Activated CD8-positive, alpha-beta memory T cell treated with anti-CD3 and anti-CD28 coated beads for 24 hours (primary cell): ENCODE measurements at places on chromosomes 13 and 19.
A peak's percentile ranks its signal among the peaks of the same experiment; 100 is the strongest.

GRCh38 chr13:48510698-48511097 lies 22.2 kb downstream of the RCBTB2 start:
- no peak for DNase-seq

DNA sequence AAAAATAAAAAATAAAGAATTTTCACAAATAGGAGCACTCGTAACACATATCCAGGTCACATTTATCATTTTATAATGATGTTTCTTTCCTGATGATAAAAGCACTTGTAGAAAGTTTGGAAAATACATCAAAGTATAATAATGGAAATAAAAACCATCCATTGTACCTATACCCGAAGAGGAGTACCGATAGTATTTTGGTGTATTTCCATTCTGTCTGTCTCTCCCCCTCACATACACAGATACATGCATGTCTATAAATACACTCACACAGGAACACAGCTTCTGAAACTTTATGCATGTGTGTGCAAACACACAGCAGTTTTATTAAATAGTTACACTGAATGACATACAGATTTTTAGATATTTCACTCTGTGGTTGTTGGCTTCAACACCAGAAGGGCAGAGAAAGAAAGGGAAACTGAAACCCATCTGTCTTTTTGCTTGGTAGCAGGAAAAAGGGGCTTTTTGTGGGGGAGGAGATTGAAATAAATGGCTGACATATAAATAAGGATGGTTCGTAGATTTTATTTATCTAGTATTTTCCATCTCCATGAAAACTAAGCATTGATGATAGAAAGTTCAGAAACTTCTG lies 114.8 kb downstream of the LRCH1 start:
- DNase-seq, result no peak

DNA sequence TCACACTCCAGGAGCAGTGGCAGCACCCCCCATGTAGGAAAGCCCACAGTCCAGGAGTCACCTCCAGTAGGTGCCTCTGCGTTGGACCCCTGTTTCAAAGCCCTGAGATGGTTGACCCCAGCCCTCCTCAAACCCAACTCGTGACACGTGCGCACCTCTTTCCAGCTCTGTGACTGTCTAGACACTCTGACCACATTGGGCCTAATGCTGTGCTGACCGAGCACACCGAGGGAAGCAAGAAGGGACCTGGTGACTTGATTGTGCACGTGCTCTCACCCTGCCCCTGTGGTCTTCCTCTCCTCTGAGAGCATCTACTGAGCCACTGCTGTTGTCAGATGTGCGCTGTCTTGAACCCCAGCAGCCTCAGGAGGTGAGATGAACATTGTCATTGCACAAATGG lies 22.9 kb upstream of the SLC35E1 start:
- DNase-seq, result no peak

DNA sequence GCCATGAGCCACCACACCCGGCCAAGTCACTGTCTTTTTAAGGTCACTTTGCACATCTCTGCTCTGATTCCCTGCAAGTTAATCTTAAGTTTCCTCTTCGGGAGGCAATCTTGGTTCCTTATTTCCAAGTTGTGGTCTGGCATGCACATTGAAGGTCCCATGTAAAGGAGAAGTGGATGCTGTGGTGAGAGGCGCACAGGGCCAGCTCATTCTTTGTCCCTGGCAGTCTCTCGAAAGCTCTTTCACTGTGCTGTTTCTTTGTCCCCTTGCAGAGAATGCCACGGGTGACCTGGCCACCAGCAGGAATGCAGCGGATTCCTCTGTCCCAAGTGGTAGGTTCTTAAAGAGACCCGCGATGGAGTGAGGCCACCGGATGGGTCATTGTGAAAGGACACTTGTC lies 16.4 kb upstream of the C19orf33 start:
- DNase-seq, result no peak

GRCh38 chr13:111846391-111847159 lies 220.4 kb upstream of the SOX1 start:
- no peak for DNase-seq

DNA sequence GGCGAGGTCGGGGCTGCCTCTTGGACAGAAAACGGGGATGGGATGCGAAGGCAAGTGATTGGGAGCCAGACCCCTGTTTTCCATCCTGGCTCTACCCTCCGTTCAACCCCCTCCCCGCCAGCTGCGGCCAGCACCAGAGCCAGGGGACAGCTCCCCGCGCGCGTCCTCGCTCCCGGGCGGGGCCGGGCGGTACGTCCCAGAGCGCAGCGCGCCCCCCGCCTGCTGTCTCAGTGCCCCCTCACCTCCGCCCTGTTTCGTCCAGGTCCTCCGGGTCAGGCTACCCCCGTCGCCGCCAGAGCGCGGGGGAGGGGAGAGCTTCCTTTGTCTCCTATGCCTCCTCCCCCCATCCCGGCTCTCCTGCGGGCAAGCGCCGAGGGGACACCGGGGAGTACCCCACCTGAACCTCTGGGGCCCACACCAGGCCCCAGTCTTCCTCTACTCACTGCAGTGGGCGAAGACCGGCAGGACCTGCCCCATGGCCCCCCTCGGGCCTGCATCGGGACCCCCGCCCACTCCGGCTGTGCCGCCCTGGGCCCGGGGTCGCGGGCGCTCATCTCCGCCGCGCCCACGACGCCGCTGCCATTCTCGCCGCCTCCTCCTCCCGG lies 396 bp downstream of the RTN2 start:
- peak; percentile 76 for DNase-seq

DNA sequence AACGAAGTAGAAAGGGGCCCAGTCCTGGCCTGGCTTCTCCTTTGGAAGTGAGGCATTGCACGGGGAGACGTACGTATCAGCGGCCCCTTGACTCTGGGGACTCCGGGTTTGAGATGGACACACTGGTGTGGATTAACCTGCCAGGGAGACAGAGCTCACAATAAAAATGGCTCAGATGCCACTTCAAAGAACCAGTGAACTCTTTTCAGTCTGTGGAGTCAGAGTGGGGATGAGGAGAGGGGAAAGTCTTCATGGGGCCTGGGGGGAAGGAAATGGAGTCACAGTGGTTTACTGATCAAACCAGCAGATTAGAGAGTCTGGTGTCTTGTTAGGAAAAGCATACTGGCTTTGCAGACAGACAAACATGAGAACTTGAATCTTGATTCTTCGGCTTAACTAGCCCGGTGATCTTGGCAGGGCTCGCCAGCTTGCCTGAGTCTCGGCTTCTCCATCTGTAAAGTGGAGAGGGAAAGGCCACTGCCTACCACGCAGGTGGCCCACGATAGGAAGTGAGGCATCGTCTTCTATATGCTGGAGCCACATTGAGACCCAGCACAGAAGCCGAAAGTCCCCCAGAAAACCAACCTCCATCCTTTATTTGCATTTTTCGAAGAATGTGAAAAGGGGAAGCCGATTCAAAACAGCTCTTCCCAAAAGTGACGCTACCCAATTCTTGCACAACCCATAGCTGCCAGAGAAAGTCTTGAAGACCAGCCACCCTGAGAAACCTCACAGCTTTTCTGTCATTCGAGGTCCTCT lies at the start of gene FFAR1:
Gene FFAR1, plus strand, starts transcription at position 732 of the 759 bp plus-strand sequence. CDS start 3,650 bp downstream, outside the sequence.
- peak; percentile 83 for DNase-seq

DNA sequence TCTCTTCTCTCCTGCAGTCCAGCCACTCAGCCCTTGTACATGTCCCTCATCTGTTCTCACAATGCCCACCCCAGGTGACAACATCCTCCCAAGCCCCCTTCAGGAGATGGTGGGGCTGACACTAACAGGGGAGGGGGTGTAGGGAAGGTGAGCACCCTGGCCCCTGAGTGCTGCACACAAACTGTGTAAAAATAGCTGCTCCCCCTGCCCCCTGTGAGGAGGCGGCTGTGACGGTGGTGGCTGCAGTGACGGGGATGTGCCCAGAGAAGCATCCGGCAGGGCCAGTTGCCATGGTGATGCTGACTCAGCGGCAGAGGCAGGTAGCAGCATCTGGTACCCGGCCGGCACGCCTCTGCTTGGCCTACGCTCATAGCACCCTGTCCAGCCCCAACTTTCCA lies 13.0 kb upstream of the JUND start:
- DNase-seq, result peak; percentile 91

DNA sequence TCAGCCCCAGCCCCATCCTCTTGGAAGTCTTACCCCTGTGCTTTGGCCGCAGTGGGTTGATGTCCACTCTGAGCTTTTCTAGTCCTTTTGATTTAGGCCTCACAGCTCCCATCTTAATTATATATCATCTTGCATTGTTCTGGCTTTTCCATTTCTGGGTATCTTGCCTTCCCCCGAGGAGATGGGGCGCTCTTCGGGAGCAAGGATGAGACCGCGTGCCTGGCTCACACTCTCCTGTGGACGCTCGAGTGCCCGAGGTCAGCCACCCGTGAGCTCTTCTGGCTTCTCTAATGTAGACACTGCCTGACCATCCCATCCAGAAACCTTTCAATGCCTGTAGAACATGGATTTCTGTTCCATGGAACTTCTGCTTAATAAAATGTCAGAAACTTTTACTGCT lies 53.5 kb upstream of the GPR183 start:
- DNase-seq, result no peak

DNA sequence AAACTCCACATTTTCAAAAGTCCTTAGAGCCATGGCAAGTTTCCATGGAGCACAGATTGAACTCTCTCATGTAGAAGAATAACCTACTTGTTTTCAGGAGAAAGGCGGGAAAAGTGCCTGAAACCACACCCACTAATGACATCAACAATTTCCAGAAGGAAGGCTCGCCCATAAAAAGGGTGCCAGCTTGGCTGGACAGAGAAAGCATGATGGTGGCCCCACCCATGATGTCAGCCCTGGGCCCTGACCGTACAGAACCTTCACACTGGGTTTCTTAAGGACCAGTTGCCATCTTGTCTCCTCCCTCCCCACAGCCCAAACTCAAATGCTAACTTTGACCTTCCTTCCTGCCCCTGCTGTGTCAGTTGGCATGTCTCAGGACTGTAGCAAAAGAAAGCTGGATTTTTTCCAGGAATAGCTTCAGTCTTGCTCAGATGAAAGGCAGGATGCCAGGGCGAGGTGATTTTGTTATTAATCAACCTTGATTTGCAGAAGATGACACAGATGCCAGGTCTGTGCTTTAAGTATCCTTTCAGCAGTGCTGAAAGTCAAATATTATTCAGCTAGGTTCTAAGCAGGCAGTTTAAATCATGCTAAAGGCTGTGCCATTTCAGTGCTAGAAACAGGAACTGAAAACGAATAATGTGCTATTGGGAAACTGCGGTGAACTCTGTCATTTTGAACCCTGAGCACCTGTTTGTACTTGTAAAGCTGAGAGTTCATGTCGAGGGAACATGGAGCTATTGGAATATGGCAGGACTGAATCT lies 89.5 kb upstream of the RFC3 start:
- DNase-seq, result no peak

DNA sequence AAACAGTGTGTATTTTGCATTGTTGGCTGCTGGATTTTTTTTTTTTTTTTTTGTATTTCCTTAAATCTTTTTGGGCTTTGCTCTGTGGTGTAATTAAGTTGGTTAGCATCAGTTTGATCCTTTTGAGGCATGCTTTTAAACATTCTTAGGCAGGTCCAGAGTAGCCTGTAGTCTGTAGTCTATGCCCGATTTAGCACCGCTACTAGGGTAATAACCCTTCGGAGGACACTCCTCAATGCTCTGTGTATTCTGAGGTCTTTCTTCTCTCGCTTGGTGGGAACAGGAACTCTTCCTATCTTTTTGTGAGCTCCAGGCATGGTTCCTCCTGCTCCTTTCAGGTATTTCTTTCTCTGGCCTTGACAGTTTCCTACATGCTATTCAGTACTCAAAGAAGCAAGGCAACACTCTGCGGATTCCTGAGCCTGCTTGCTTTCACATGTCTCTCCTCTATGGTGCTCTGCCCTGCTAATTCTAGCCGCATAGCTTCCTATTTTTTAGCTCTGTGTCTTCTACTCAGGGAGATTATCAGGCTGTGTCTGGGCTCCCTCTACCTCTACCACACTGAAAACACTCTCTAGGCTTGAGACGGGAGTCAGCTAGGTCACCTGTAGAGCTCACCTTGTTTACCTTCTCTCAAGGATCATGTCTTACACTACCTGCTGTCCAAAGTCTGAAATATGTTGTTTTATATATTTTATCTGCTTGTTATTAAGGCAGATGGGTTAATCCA lies 195.1 kb downstream of the NDFIP2 start:
- no peak for DNase-seq

DNA sequence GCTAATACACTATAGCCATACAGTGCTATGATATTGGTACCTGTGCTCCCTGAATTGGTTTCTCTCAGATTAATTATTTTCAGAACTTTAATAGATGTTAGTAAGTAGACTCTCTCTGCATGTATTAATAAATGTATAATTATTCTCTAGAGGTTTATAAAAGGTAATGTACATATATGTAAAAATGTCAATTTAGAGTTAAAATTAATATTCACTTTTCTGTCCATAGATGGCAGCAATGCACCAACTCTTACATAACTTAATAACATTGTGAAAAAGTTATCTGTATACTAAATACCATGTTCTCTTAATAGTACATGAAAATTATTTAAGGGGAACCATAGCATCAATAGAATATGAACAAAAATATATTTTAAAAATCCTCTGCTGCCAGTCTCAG lies 515.0 kb upstream of the KLHL1 start:
- DNase-seq, result no peak

GRCh38 chr13:21883713-21884112 lies 212.8 kb downstream of the FGF9 start:
- DNase-seq, result no peak

DNA sequence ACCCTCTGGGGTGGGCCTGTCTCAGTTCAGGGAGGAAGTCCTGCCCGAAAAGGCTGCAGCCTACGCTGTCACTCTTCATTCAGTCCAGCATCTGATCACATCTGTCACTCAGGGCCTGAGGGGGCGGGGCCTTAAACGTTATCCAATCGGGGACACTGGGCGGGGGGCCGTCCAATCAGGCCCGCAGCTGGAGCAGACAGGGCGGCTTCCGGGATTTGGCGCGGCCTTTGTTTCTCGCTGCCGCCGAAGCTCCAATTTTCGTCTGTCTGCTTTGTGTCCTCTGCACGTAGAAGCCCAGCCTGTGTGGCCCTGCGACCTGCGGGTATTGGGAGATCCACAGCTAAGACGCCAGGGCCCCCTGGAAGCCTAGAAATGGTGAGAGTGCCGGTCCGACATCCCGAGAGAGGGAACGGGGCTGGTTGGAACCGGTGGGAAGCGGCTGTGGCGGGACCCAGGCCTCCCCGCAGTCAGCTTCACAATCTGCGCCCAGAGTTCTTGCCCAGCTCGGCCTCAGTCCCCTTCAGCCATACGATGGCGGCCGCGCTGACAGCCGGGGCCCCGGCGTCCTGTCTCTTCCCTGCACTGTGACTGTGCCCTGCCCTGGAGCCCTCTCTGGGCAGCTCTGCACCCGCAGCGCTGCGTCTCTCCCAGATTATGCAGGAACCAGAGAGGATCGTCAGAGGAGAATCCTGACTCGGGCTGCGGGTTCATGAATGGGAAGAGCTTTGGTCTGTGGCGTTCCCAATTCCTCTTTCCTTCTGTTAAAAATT lies at the start of gene ZNF730:
Gene ZNF730, plus strand, starts transcription at position 224 of the 770 bp plus-strand sequence. Its CDS starts 149 bp downstream, at position 373.
- peak; percentile 83 for DNase-seq
